ENCODE measurements at places on chromosomes 7 and 10.

GRCh38 chr7:137009404-137009803 lies 141.0 kb downstream of the CHRM2 start:
- DNase-seq, result no peak

GRCh38 chr7:828793-829561 lies 3.3 kb upstream of the SUN1 start:
- DNase-seq, result no peak

GRCh38 chr7:7681936-7682329 lies 36.5 kb downstream of the RPA3 start:
- no peak for DNase-seq

DNA sequence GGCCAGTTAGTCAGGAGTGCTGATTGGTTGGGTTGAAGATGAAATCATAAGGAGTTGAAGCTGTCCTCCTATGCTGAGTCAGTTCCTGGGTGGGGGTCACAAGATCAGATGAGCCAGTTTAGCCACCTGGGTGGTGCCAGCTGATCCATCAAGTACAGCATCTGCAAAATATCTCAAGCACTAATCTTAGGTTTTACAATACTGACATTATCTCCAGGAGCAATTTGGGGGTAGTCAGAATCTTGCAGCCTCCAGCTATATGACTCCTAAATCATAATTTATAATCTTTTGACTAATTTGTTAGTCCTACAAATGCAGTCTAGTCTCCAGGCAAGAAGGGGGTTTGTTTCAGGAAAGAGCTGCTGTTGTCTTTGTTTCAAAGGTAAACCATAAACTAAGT lies 184.1 kb upstream of the STK17A start:
- no peak for DNase-seq

- no peak for DNase-seq
These were observed 72.0 kb downstream of the RNF216 start for GRCh38 chr7:5709347-5709950.

All from ecto neural progenitor cell (in vitro differentiated cells).